AG08396 (cell line): ENCODE measurements at places on chromosomes 1 and 21.
A peak's percentile ranks its signal among the peaks of the same experiment; 100 is the strongest.

GRCh38 chr1:109910963-109911798 lies 532 bp downstream of the CSF1 start:
- no peak for DNase-seq

DNA sequence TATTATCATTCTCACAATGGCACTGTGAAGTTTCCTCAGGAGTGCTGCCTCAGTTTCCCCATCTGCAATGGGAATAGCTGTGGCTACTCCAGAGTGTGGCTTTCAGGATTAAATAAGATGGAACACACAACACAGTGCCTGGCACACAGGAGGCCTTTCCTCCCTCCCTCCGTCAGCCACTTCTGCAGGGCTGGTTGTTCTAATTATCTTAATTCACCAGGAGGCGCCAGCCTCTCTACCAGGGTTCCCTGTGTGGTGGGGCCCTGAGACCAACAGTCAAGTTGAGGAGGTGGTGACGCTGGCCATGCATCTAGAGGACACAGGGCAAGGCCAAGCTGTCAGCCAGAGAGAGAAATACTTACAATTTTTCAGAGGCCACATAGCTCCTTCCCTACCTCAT lies 6.3 kb upstream of the FOXO6 start:
- no peak for DNase-seq

- peak; percentile 36 for DNase-seq
Observed at GRCh38 chr1:198088360-198089071, 68.3 kb upstream of the NEK7 start.

GRCh38 chr1:157894613-157895165 lies 53.1 kb upstream of the CD5L start:
- no peak for DNase-seq

- DNase-seq = no peak
Observed at GRCh38 chr1:227888404-227889046, 59.2 kb downstream of the WNT9A start.

- peak; percentile 50 for DNase-seq
Observed at GRCh38 chr1:78490861-78491450, at the start of gene PTGFR. Gene PTGFR (plus strand): TSS chr1:78490974. CDS start chr1:78492744, 1,770 bp downstream.

DNA sequence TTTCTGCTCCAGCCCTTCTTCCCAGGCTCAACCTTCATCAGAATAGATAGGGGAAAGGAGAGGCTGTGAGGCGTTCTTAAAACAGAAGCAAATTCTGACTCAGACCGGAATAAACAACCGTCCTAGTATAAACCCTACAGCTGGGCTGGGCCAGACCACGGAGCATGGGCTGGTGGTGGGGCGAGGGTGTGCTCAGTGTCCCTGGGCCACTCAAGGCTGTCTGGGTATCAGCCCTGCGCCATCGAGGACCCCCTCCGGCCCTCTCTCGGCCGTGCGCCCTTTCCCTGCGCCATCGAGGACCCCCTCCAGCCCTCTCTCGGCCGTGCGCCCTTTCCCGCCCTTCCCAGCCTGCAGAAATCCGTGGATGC lies 36.0 kb downstream of the CAPN2 start:
- peak; percentile 77 for DNase-seq

DNA sequence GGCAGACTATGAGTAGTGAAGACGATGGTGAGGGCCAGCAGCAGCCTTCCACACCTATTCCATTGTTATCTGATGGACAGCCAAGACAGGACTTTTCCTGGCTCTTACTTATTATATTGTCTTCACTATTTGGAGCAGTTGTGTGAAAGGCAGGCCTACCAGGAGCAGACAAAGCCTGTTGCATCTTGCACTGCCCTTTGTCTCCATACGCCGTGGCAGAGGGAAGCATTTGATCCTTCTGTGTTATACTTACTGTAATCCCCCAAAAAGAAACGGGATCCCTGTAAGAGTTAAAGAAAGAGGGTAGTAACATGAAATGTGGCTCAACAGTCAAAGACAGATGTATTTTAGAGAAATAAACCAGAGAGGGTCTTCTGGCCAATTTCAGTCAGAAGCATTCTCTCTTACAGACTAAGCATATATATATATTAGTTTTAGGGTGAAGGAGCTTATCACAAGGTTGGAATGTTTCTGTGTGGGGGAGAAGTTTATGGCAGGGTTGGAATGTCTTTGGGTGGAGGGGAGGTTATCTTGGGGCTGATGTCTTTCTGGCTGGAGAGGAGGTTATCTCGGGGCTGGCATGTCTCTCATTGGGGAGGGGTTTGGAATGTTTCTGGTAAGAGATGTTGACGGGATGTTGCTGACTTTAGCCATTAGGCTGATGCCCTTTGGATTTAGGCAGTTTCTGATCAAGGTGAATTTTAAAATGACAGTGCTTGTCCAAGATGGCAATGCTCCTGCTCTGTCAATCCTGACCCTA lies 23.4 kb upstream of the HSD3B1 start:
- no peak for DNase-seq

DNA sequence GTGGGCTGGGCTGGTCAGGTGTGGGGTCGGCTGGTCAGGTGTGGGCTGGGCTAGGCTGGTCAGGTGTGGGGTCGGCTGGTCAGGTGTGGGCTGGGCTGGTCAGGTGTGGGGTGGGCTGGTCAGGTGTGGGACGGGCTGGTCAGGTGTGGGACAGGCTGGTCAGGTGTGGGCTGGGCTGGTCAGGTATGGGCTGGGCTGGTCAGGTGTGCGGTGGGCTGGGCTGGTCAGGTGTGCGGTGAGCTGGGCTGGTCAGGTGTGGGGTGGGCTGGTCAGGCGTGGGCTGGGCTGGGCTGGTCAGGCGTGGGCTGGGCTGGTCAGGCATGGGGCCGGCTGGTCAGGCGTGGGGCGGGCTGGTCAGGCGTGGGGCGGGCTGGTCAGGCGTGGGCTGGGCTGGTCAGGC lies 6.3 kb upstream of the FNDC10 start:
- no peak for DNase-seq

DNA sequence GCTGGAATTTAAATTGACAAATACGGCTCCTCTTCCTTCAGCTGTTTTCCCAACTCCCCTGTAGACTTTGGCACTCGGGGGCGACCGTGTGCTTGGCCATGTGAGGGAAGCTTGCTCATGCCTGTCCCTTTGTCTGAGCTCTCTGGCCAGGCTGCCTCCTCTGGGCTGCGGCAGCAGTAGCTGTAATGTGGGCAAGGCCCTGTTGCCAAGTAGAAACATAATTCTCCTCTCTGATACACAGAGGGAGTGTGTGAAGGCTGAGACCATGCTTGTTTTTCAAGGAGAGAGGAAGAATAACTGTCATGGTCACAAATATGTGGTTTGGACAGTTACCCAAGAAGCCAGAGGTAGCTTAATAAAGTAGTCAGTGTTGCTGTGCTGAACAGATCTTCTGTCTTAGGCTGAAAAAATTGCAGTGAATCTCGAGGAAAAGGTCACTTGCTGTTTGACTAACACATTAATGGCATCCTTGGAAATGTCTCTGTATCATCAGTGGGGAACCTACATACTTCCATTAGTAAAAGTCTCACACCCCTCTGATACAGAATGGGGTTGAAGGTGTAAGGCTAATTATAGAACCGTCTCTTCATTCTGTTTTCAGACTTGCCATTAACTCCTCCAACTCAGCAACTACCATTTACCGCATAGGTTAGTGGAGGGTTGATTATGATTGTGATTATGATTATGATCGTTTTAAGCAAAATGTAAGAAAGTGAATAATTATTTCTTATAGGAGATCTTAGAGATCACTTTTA lies 94.6 kb downstream of the TGFB2 start:
- peak; percentile 16 for DNase-seq

DNA sequence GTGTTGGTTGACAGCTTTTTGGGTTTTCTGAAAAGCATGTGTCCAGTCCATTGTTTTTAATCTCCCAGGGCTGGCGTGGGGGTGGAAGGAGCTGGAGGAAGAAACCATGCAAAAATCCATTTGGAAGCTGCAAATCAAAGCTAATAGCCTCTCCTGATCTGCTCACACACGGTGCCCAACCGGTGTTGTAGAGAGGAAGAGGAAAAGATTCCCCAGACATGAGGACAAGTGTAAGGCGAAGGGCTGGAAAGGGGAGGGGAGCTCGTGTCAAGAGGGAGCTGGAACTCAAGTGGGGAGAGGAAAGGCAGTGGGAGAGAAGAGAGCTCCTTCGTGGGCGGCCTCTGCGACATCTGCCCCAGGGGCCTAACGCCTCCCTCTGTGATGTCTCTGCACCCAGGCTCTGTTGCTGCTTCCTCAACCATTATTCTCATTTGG lies 112.3 kb upstream of the IRF2BP2 start:
- DNase-seq = no peak

DNA sequence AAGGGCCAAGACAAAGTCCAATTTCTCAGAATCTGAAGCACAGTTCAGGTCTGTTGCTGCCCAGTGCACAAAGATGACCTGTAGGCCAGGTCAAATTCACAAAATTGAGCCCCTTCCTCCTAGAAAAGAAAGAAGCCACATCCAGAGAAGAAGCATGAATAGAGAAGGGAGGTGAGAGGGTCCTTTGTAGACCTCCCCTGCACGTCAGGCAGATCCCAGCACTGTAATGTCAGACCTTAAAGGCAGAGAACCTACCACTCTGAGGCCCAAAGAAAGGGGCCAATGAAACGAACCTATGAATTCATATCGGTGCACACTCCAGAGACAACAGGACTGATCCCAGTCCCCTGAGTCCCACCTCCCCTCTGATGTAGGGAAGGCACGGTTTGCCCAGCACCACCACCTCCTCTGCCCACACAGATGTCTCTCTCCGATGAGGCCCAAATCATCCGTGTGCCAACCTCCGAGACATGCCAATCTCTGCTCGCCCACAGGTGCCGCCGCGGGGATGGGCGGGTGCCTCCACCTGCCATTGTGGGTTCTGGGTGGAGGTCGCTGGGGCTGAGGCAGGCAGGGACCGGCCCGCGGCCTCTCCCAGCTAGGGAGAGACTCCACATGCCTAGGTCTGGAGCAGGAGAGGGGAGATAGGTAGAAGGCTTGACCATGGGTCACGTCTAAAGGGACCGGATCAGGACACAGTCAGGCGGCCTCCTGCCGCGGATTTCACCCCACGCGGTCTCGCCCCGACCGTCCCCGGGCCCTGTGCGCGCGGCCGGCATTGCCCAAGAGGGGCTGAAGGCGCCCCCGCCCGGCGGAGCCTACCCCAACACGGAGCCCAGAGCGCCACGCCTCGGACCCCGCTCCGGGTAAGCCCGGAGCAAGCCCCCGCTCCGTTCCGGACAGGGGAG lies 42.1 kb downstream of the RRAGC start:
- DNase-seq = no peak

GRCh38 chr1:159719990-159720389 lies 5.6 kb upstream of the CRP start:
- no peak for DNase-seq

DNA sequence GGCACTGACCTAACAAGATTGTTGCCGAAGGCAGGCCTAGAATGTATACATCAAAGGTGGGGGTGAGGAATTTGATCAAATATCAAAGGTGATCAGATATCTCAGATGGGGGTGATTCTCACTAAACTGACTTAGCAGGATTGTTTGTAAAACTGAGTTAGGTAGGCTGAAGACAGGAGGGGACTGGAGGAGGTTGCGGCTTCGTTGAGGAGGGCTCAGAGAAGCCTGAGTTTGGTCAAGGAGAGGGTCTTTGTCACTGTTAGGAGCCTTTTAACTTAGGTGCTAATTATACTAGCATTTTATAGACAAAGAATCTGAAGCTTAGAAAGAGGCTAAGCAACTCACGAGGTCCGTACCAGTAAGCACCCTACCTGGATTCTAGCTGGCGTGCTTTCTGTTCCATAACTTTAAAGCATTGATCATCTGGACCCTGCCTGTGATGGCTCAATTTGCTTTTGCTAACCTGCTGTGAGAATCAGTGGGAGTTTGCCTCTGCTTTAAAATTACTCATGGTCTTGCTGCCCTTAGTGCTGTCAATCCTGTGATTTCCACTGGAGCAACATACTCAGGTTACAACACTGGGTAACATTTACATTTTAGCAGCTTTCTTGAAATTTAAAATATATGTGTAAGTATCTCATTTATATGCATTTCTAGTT lies 49.8 kb downstream of the ITSN1 start:
- no peak for DNase-seq

DNA sequence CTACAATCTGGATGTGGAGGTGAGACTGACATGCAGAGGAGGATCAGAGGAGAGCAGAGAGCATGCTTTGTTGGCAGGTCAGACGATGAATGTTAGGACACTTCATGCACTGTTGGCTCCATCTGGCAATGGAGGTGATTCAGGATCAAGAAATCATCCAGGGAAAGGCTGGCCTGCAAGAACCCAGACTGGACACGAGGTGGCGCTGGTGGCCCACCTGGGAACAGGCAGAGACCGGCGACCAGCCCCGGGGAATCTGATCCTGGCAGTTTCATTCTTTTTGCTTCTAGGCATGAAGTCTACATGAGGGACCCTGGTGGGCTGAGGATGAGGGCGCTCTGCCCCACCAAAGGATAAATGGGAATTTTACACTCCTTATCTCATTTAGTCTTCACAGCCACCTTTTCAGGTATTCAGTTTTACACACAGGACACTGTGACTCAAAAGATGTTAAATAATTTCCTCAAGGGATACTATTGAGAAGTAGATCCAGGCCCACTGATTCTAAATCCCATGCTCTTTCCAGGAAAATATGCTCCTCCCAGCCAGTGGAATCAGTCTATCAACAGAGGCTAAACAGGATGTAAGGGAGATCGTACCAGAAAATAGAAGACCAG lies 26.2 kb upstream of the SCMH1 start:
- DNase-seq = peak; percentile 89

DNA sequence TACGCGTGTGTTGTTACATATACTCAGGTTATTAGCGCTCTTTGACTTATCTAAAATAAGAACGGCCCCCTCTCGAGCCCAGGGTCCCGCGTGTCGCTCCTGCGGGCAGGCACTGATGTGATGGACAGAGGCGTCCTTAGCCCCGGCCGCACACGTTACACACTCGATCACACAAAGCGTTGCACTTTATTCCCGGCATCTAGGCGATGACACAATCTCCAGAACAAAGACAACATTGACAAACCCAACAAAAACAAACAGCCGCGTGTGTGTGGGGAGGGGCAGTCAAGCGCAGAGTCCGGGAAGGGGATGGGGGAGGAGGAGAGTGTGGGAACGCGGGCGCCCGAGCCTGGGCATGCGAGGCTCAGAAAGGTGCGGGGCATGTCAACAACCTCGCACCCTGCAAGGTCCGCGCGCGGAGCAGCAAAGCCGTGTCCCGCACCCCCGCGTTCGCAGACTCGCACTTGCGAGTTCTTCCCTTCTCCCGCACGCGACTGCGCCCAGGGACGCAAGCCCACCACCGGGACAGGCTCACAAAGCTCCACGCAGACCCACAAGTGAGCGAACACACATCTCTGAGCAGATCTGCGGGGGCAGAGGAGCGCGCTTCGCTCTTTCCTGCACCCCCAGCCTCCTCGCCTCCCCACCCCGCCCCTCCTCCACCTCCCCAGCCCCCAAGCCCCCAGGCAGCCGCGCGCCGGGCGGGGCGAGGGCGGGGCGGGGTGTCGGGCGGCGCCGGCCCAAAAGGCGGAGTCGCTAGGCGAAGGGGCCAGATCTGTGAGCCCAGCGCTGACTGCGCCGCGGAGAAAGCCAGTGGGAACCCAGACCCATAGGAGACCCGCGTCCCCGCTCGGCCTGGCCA lies at the start of gene EFNA1:
EFNA1 (plus strand) TSS at position 772 of the 862 bp plus-strand sequence. CDS start 102 bp downstream, outside the sequence.
- peak; percentile 58 for DNase-seq

- peak; percentile 11 for DNase-seq
Observed at GRCh38 chr1:50929376-50929958, 30.6 kb downstream of the FAF1 start.
